Activated T-helper 1 cell treated with anti-CD3 and anti-CD28 coated beads, Interleukin-12 subunit alpha, Interleukin-12 subunit beta, Interleukin-2, Interleukin-4 antibody, amounts not matched to agents 30 ng/mL and 10 ng/mL and 1 ng/mL, durations not matched to agents 14 hours and 24 hours and 36 hours (primary cell): ENCODE measurements at places on chromosomes 5 and 9. TPM values are rescaled to one million over a fixed set of nuclear protein-coding genes. Genes with fewer than 3 reads are reported as not detected.

DNA sequence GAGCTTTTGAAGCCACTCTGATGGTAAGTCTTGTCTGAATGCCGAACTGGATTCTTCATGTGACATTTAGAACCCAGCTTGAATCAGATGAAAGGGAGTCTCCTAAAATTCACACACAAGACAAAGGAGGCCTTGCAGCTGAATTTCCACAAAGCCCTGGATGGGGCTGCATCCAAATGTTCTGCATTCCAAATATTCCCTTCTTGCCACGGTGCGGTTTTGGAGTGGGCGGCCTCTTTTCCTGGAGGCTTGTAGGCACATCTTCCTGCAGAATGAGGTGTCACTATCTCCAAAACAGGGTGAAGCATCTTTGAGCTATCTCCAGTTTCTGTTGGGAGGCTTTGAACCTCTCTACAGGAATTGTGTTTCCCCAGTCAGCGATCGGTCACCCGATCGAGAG lies 342.7 kb downstream of the ARHGEF28 start:
- DNase-seq: no peak

DNA sequence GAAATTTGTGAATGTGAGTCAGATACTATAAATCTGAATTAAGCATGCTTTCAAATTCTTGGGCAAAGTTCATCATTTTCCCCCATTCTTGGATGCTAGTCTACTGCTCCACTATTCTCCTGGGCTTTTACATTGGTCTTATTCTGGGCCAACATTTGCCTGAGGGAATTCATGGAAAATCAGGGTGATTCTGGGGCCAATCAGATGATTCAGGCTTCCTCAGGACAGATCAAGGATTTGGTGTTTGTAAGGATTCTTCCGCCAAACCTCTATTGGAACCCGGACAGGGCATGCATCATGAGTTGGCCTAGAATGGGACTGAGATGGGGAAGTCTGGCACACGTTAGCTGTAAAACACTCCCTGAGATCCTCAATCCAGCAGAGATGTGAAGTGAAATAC lies 113.8 kb downstream of the MEF2C start:
- DNase-seq: no peak

Gene BNC2
- not detected in 2 replicates for total RNA-seq

DNA sequence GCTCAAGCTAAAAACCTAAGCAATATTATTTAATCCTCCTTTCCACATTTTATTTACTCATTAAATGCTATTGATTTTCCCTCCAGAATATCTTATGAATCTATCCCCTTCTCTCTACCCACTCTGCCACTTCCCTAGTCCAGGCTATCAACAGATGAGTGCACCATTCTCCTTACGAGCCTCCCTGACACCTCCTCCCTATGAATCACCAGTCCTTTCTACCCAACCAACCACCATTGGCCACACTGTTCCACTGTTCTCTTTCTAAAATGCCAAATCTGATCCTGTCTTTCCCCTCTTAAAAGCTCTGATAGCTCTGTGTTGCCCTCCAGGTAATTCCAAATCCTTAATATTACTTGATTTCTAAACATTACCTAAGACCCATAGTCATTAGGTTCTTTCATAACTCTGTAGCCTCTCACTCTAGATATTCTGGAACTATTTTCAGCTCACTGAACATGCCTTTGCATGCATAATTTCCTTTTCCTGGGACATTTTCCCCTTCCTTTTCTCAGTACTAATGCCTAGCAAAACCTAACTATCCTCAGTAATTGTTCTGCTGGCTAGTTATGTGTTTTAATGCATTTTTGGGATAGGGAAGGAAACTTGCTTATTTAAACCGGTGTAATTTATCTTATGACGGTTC lies 126.3 kb downstream of the UNC13B start:
- DNase-seq: no peak

- DNase-seq: no peak
Measured at GRCh38 chr5:109987355-109987754, 297.6 kb downstream of the MAN2A1 start.

Gene CATSPER3
- total RNA-seq: 0.41 and 0.81 TPM in 2 replicates

Gene GABRP
- total RNA-seq: not detected in 2 replicates

GRCh38 chr5:28517691-28518090 lies 1479.3 kb upstream of the CDH9 start:
- DNase-seq: no peak

GRCh38 chr5:51657340-51658240 lies 274.3 kb downstream of the ISL1 start:
- no peak for DNase-seq

Gene SLC36A3
- total RNA-seq: not detected in 2 replicates

Gene HMGXB3
- 49.1 and 49.9 TPM in 2 replicates for total RNA-seq

Gene IQGAP2
- 43.5 and 45.4 TPM in 2 replicates for total RNA-seq

DNA sequence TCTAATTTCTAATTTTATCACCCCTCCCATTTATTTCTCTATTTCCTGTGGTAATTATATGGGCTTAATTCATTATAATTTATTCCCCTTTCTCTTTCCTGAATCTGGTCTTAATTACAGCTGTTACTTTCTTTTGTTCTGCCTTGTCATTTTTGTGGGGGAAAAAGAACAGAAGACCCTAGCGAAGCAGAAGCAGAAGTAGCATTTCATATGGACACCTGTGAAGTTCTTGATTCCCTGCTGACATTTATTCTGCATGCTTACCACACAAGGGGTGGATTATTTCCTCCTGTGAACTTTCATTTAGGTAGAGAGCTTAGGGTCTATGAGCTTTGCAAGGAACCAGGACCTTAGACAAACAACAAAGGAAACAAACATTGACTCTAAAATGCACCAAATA lies 33.3 kb downstream of the GAPT start:
- DNase-seq: no peak
